ENCODE measurements at places on chromosomes 12 and 14. TPM values are rescaled to one million over a fixed set of nuclear protein-coding genes. Genes with fewer than 3 reads are reported as not detected.
A peak's percentile ranks its signal among the peaks of the same experiment; 100 is the strongest.

DNA sequence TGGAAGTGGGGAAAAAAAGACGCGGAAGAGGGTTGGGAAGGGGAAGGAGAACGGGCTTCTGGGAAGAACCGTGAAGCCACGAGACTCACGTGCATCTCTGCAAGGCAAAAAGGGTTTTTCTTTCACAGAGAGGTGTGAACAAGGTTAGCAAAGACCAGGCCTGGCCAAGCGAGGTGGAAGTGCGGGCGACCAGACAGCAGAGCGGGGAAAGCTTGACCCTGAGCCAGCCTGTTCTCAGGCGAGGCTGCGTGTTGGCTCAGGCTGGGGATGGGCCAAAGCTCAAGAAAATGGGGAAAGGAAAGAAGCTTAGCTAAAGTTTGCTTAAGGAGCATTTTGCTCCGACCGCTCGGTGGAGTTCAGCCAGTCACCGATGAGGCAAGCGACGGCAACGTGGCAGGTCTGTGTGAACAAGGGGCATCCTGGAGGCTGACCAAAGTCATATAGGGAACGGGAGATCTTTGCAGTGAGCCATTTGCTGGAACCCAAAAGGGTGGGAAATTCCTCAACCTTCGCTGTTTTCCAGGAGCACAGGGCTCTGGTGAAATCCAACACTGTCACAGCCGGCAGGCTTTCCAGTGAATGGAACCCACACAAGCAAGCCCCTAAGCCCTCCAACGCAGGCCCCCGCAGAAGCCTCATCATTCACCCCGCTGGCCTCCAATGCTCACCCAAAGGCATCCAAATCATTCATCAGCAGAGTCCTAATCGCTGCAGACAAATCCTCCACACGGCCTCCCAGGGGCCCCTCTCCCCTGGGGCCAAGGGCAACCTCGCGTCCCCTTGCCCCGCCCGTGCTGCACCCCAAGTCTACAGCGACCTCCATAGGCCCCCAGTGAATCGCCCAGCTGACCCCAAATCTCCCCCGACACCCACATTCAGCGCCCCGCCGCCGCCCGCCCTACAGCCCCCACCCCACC is 754 bp downstream of the ZNF605 start:
- peak; percentile 51 for DNase-seq
- peak overlapping the region; percentile 40 for H3K27ac ChIP-seq
- peak overlapping the region; percentile 95 for H3K4me3 ChIP-seq
- H3K36me3 ChIP-seq, result peaks cover 37% of the 10 kb centered on the region

DNA sequence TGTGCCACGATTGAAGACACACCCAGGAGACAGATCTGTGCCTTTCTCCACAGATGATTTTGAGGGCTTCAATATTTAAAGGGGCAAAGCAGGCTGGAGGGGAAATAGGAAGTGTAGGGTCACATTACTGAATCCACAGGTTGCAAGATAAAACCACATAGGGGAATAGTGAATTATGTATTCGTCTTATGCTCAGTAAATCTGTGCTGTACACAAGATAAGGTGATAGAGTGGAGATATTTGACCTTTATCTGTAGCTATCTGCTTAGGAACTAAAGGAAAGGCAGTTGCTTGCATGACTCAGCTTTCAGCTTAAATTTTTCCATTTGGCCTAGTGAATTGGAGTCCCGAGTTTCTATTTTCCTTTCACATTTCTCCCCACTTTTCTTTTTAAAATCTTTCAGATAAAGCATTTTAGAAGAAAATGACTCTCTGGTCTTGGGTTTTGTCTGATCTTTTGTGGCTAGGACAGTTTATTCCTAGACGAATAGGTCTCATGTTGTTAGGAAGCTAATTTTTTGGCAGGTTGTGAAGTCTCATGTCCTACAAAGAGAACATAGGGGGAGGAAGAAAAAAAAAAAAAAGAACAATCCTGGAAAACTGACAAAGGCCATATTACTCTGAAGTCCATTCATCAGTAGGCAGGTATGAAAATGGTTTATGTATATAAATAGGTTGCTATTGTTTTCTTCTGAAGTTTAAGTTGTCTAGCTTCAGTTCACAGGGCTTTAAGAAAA is 55.4 kb downstream of the FBXO33 start:
- H3K4me3 ChIP-seq, result no peak overlapping the region
- DNase-seq, result no peak
- H3K27ac ChIP-seq, result no peak overlapping the region
- peaks cover 8% of the 10 kb centered on the region for H3K4me1 ChIP-seq
- H3K36me3 ChIP-seq, result no peaks in the 10 kb centered on the region

DNA sequence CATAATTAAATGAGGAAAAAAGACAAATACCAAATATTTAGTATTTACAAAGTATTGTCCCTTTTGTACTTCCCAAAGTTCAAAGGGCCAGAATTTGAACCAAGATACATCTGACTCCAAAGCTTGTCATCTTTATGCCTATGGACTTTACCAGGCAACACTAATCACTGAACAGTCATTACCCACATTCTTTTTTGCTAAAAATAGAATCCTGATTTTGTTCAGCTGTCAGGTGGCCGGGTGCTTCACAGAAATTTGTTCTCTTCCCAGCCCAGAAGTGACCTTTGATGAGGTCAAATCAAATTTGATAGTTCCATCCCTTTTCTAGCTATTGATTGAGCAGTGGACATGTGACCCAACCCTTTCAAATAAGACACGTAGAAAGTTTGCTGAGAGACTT is 121.6 kb downstream of the LLPH start:
- no peak overlapping the region for H3K4me3 ChIP-seq
- no peaks in the 10 kb centered on the region for H3K4me1 ChIP-seq
- peaks cover 22% of the 10 kb centered on the region for H3K27me3 ChIP-seq
- no peak for DNase-seq
- no peak overlapping the region for H3K27ac ChIP-seq
- H3K36me3 ChIP-seq, result peaks cover 3% of the 10 kb centered on the region

DNA sequence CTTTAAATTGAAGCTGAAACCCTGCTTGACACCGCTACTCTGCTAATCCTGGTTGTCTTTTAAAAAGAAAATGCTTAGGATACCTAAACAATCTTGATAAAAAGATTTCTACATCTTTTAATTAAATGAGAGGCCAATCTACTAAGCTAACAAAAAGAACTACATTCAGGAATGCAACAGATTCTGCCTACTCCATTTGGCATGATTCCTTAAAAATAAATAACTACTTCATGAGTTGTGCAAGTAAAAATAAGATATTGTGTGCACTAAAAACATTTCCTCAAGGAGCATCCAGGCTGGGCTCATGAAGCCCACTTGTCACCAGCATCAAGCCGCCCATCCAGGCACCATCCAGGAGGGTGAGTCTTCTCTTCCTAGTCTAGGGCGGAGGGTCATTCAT is 197.5 kb downstream of the PAX9 start:
- H3K27me3 ChIP-seq, result no peaks in the 10 kb centered on the region
- no peak for DNase-seq
- no peaks in the 10 kb centered on the region for H3K4me1 ChIP-seq
- H3K36me3 ChIP-seq, result no peaks in the 10 kb centered on the region
- no peak overlapping the region for H3K27ac ChIP-seq

GRCh38 chr14:73633116-73634010 is 11.4 kb upstream of the DNAL1 start:
- peaks cover 13% of the 10 kb centered on the region for H3K4me1 ChIP-seq
- peak; percentile 71 for DNase-seq
- no peak overlapping the region for H3K27ac ChIP-seq
- H3K27me3 ChIP-seq, result no peaks in the 10 kb centered on the region
- peak overlapping the region; percentile 75 for H3K4me3 ChIP-seq

DNA sequence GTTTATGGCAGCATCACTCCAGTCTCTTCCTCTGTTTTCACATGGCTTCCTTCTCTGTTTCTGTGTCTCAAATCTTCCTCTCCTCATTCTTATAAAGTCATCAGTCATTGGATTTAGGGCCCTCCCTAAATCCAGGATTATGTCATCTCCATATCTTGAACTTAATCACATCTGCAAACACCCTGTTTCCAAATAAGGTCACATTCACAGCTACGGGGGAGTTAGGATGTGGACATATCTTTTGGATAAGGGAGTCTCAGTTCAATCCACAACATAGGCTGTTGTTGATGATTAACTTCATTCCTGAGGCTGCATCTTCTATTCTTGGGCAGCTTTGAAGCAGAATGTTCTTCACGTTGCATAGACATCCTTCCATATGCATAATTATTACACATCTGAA is 40.3 kb upstream of the NTF3 start:
- H3K27ac ChIP-seq, result no peak overlapping the region
- H3K27me3 ChIP-seq, result no peaks in the 10 kb centered on the region
- no peaks in the 10 kb centered on the region for H3K4me1 ChIP-seq
- H3K36me3 ChIP-seq, result no peaks in the 10 kb centered on the region
- no peak overlapping the region for H3K4me3 ChIP-seq

GRCh38 chr12:78938341-78939084 is 73.9 kb downstream of the SYT1 start:
- H3K4me1 ChIP-seq, result no peaks in the 10 kb centered on the region
- no peaks in the 10 kb centered on the region for H3K36me3 ChIP-seq
- no peak overlapping the region for H3K27ac ChIP-seq
- H3K4me3 ChIP-seq, result no peak overlapping the region

- H3K36me3 ChIP-seq, result peaks cover 10% of the 10 kb centered on the region
- DNase-seq, result peak; percentile 75
- peak overlapping the region; percentile 79 for H3K27ac ChIP-seq
- H3K4me3 ChIP-seq, result peak overlapping the region; percentile 81
- peaks cover 27% of the 10 kb centered on the region for H3K4me1 ChIP-seq
- H3K27me3 ChIP-seq, result no peaks in the 10 kb centered on the region
Observed at GRCh38 chr14:91419044-91419397, 1.4 kb upstream of the CCDC88C start.

DNA sequence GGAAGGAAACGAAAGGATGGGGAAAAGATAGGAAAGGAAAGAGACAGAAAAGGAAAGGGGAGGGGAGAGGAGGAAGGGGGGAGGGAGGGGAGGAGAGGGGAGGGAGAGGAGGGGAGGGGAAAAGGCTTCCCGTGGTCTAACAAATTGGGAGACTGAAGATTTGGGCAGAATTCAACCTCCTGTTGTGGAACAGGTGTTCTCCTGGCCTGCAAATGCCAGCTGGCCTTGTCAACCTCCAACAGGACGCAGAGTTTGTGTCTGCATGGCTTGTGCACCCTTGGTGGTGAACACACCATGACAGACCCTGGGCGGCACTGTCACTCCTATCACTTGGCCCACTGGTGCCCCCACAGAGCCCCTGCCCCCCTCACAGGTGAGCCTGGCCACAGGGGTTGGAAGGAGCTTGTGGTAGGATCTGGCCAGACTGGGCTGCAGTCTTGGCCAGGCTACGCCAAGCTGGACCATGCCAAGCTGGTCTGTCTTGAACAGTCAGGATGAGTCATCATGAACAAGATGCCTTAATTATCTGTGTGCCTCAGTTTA is 321.6 kb downstream of the BCL11B start:
- DNase-seq, result no peak
- peaks cover 30% of the 10 kb centered on the region for H3K4me1 ChIP-seq
- no peaks in the 10 kb centered on the region for H3K27me3 ChIP-seq
- no peak overlapping the region for H3K4me3 ChIP-seq

- no peak overlapping the region for H3K4me3 ChIP-seq
- H3K36me3 ChIP-seq, result no peaks in the 10 kb centered on the region
- no peak overlapping the region for H3K27ac ChIP-seq
- DNase-seq, result no peak
Observed at GRCh38 chr14:68245146-68246073, 425.8 kb downstream of the RAD51B start.

DNA sequence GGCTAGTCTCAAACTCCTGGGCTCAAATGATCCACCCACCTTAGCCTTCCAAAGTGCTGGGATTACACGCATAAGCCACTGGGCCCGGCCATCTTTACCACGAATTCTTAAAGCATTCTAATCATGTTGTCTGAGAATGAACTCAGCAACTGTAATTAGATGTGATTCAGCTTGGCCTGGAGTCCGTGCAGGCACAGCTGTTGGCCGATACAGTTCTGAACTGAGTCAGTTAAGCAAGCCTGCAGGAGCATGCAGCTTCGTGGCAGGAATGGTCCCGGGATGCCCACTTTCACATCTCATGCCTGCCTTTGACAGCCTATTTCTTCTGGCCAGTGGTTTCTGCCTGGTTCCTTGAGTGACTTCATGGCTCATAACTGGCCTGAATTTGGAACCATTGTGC is 194.1 kb downstream of the ANO6 start:
- no peaks in the 10 kb centered on the region for H3K36me3 ChIP-seq
- H3K4me1 ChIP-seq, result no peaks in the 10 kb centered on the region
- DNase-seq, result no peak
- H3K4me3 ChIP-seq, result no peak overlapping the region

GRCh38 chr12:46449316-46449715 is 76.7 kb upstream of the SLC38A2 start:
- DNase-seq, result no peak
- H3K27ac ChIP-seq, result no peak overlapping the region
- no peaks in the 10 kb centered on the region for H3K27me3 ChIP-seq
- no peak overlapping the region for H3K4me3 ChIP-seq
- H3K36me3 ChIP-seq, result no peaks in the 10 kb centered on the region
- H3K4me1 ChIP-seq, result peaks cover 45% of the 10 kb centered on the region

GRCh38 chr12:86213012-86213411 is 43.2 kb downstream of the MGAT4C start:
- H3K4me1 ChIP-seq, result no peaks in the 10 kb centered on the region
- no peaks in the 10 kb centered on the region for H3K36me3 ChIP-seq
- H3K27me3 ChIP-seq, result no peaks in the 10 kb centered on the region
- no peak overlapping the region for H3K4me3 ChIP-seq
- H3K27ac ChIP-seq, result no peak overlapping the region

DNA sequence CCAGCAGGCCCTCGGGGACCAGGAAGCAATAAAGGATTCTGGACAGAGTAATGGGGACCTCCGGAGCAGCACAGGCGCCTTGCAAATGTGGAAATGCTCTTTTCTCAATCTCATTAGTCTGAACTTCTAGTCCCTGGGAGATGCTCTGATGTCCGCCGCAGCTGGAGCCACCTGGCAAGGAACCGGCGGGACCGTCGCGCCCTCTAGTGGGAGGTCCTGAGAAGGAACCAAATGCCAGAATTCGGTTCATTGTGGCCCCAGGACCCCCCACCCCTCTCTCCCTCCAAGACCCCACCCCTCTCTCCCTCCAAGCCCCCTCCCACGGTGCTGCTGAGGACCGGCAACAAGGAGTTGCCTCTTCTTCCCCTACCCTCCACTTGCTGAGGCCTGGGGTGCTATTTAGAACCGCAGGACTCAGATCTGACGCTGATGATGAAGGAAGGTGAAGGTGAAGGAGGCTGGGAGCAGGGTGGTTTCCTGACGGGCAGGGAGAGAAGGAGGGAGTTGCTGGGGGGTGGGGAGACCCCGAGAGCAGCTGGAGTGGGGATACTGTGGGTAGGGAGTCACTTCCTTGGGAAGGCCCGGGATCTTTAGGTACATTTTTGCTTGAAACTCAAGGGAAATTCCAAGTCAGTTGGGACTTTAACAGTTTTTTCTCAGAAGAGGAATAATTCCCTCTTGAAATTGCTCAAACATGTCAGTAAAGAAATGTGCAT is 42.5 kb downstream of the SMIM41 start:
- no peaks in the 10 kb centered on the region for H3K36me3 ChIP-seq
- H3K27me3 ChIP-seq, result peaks cover 14% of the 10 kb centered on the region
- H3K4me1 ChIP-seq, result peaks cover 36% of the 10 kb centered on the region
- H3K27ac ChIP-seq, result no peak overlapping the region

GRCh38 chr12:11757095-11757494 is 107.6 kb downstream of the ETV6 start:
- H3K36me3 ChIP-seq, result peaks cover 5% of the 10 kb centered on the region
- no peaks in the 10 kb centered on the region for H3K27me3 ChIP-seq
- DNase-seq, result no peak
- H3K4me3 ChIP-seq, result no peak overlapping the region
- no peak overlapping the region for H3K27ac ChIP-seq
- H3K4me1 ChIP-seq, result peaks cover 57% of the 10 kb centered on the region

SLC7A8 gene
- 0.72 TPM for total RNA-seq

NFYB gene
- 30.2 TPM for total RNA-seq

LBHD2 gene
- not detected for total RNA-seq

ACOT2 gene
- total RNA-seq, result 8.4 TPM

HOTAIR gene
- not detected for total RNA-seq

SERPINA10 gene
- not detected for total RNA-seq

All from activated T-cell treated with anti-CD3 and anti-CD28 coated beads, Interleukin-2, amount 50 U/mL, for 72 hours (primary cell).